T-helper 22 cell (primary cell): ENCODE measurements at places on chromosomes 4 and X.

DNA sequence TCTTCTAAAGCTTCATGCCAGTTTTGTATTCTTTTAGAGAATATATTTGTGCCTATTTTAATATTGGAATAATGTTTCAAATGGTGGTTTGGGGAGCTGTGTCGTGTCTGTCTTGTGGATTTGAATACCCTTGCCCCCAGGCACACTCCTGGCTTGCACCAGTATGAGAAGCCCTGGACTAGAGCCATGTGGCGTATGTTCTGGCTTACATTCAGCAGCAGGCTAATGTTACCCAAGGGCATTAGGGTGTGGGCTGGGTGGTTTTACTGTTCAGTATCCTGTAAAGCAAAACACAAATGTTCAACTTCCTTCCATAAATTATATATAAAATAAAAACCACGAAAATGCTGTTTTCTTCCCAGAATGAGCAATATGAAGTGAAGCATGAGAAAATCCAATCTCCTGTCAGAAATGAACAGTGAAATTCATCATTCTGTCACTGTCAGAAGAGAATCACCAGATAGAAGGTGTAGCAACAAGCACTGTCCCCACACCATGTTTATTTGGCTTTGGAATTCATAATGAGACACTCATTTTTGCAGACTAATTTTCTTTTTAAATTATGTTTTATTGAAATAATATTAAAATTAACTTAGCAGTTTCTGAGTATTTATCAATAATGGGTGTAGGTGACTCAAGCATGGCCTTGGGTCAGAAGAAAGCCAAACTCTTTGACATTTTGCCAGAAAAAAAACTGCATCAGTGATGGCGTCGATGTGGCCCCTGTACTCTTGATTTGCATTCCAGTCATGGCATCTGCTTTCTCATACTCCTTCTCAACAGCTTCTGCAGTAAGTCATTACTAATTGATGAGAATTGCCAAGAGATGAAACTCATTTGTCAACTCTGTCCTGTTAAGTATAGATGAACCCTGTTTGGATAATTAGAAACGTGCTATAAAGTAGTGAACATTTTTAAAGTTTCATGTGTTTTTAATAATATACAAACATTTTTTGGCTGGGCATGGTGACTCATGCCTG lies 43.8 kb downstream of the WWC2 start:
- no peak for DNase-seq

GRCh38 chrX:137033774-137034507 lies at the start of gene GPR101:
Gene GPR101, minus strand, starts transcription at chrX:137033995. Its CDS starts 2,321 bp downstream, at chrX:137031674.
- DNase-seq, result no peak

DNA sequence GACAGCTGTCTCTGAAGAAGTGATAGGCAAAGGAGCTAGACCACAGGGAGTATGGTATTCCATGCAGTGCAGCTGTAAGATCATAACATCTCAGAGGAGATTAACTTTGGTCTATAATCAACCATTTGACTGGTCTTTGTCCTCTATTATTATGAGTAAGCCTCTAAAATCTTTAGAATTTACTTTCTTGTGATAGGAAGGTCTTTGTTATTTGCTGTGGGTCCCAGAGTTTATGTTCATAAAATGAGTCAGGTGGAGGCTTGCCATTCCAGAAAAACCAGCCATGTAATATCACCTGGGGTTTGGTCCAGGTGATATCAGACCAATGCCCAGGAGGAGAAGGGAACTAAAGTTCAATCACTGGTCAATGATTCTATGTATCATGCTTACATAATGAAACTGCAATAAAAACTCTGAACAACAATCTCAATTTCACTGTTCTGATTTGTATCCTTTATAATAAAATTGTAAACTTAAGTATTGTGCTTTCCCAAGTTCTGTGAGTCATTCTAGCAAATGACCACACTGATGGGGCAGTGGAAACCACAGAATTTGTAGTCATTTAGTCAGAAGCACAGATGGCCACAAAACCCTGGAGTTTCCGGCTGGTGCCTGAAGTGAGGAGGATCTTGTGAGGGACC lies 239.6 kb upstream of the TRAM1L1 start:
- DNase-seq, result no peak

GRCh38 chr4:171896426-171896825 lies 83.2 kb downstream of the GALNTL6 start:
- no peak for DNase-seq

- no peak for DNase-seq
Measured at GRCh38 chr4:15132739-15133138, 130.5 kb downstream of the CPEB2 start.

- DNase-seq, result no peak
Measured at GRCh38 chr4:74886484-74886883, 46.4 kb upstream of the PARM1 start.

DNA sequence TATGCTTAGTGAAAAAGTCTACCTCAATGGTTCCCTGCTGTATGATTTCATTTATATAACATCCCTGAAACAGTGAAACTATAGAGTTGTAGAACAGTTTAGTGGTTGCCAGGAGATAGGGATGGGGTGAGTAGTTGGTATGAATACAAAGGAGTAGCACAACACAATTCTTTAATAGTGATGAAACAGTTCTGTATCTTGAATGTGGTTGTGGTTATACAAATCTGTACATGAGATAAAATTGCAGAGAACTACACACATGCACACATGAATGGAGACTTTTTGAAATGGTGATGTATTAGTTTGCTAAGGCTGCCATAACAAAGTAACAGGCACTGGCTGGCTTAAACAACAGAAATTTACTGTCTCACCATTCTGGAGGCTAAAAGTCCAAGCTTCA lies 677.1 kb downstream of the ADGRL3 start:
- DNase-seq, result no peak

DNA sequence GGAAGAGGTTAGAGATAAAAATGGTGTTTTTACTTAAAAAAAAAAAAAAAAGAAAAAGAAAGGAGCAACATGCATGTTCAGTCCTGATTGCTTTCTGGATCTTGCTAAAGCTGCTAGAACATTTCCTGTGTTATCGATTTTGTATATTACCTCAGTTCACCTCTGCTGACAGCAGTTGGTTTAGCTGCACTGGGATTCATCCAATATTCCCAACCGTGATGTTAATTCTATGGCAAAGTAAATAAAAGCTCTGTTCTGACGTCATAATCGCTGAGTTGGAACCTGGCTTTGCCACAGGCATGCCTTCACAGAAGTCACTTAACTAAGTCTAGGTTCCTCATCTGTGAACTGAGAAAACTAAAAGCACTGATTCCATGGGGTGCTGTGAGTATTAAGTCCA lies 90.7 kb upstream of the SORBS2 start:
- DNase-seq, result no peak

- no peak for DNase-seq
Measured at GRCh38 chr4:108148316-108148715, 20.4 kb downstream of the LEF1 start.

DNA sequence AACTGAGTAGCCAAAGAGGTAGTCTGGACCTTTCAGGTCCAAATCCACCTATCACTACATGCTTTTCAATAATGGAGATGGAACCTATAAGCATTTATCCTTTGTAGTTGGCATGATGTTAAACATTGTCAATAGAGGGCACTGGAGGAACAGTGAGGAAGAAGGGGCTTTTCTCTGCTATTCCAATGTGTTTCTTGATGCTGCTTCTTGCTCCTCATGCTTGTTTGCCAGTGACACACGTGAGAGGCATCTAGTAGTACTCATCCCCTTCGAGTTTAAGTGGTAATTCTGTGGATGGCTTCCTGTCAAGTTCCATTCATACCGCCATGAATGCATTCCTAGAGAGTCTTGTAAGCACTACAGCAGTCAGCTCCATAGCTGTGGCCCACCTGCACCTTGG lies 84.0 kb downstream of the NAA11 start:
- DNase-seq, result no peak

- no peak for DNase-seq
Measured at GRCh38 chrX:8721536-8721935, 10.4 kb downstream of the ANOS1 start.

DNA sequence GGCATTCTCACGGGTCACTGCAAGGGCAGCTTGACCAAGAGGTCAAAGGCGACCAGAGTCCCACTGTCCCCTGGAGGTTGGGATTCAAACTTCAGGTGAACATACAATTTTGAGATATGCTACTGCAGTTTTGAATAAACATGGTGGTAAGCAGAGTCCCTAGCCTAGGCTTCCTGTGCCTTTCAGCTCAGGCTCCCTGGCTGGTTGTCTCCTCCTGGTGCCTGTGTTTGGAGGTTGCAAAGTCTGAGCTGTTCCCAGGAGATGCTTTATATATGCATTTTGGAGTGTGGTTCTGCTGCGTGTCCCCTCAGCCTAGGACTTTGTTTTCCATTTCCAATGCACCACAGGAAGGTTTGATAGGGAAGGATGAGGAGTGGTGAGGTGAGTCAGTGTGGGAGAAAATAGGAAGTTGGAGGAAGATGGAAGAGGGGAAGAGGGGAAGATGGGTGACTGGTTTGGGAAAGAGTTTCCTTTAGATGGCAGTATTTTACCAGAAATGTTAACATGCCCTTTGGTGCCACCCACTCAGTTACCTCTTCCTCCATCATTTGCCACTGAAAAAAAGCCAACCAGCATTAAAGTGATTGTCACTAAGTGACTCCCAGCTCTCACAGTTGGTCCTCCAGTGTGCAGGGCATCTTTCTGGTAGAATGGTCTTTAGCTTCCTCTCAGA lies 211.7 kb upstream of the AGTR2 start:
- no peak for DNase-seq

GRCh38 chrX:54116391-54116790 lies 66.7 kb downstream of the FAM120C start:
- DNase-seq, result no peak

DNA sequence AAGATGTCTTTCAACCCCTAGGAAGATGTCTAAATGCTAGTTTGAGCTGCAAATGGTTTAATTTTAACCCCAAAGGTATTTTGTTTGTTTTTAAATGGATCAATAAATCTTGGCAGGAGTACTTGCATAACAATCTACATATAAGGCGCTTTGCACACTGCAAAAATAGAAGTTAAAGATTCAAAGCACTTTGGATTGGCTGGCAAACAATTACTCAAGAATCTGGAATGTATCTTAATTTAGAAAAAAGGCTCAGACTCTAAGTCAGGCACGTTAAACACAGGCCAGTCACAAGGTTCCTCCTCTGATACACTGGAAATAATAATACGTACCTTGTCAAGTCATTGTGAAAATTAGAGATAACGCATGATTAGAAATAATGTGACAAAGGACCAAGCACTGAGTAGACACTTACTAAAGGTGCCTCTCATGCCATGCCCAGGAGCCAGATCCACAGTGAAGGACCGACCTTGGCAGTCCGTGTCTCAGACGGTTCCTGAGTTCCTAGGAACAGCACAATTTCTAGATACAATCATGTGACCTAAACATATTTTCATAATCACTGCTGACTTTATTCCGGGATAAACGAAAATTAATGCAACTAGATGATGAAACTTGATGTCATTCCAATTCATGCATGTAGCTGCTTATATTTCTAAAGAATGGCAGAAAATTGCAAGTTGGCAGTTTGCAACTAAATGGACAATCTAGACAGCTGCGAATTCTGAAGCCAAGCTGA lies 49.6 kb downstream of the PROM1 start:
- DNase-seq, result no peak

DNA sequence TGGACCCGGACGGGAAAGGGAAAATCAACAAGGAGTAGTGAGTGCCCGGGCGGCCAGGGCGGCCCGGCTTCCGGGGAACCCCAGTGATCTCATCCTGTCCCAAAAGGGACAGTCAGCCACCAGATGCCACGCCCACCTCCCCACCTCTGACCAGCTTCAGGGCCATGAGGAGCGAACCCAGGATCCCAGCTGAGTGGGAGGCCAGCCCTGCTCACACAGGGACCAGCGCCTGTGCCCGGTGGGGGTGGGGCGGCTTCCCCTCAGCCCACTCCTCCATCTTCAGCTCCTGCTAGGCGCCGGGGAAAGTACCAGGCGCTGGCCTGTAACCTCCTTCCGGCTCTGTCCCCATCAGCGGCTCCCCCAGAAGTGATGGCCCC lies 6.2 kb downstream of the MYL5 start:
- DNase-seq, result no peak

- DNase-seq, result no peak
Measured at GRCh38 chr4:21946858-21947257, 1.7 kb downstream of the KCNIP4 start.

DNA sequence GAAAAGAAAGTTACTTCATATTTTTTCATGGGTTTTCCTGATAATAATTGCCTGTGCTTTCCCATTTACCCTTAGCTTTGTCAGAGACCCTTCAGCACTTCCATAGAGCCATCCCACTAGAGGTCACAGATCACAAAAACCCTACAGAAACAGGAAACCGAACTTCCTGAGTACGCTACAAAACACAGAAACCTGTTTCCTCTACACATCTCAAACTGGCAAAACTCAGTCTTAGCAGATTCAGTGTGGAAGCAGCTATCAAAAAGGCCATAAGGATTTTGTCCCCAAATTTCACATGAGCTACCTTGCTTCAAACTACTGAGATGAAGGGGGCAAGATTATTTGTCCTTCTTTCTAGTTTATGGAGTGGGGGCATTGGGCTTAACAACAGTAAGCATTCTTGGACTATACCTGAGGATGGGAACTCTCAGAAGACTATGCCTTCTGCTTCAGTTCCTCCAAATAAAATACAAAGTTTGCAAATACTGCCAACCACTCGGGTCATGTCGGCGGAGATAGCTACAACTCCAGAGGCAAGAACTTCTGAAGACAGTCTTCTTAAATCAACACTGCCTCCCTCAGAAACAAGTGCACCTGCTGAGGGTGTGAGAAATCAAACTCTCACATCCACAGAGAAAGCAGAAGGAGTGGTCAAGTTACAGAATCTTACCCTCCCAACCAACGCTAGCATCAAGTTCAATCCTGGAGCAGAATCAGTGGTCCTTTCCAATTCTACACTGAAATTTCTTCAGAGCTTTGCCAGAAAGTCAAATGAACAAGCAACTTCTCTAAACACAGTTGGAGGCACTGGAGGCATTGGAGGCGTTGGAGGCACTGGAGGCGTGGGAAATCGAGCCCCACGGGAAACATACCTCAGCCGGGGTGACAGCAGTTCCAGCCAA lies at the start of gene MMRN1:
MMRN1 (plus strand) TSS at position 206 of the 902 bp plus-strand sequence; CDS start at position 324, 118 bp downstream.
- no peak for DNase-seq

DNA sequence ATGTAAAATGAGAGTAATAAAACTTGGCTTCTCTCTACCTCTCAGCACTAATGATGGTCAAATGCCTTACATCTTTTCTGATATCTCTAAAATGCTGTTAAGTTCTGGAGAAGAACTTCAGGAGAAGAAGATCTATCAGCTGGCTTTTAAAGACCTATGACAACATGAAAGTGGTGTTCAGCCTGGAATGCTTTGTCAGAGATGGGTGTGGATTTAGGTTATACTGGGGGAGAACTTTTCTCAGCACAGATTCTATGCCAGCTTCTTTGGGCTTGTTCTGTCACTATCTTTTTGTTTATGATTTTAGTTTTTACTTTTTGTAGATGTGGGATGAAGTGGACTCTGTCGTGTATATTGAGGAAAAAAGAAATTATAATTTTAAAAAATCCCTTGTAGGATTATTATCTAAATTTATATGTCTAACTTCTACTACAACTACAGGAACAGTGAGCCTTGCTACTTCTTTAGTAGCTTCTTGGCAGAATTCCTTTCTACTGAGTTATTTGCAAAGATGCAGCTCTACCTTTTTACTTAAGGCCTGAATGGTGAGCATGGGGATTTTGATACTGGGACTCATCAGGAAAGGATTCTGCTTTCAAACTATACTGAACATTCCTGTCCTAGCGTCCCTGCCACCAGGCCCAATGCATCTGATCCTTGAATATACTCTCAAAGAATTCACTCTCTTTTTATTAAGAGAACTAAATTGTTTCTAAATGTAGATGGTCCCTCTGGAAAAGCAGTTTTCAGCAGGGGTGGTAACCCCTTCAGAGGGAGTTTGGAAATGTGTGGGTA lies 19.6 kb downstream of the CYP2U1 start:
- DNase-seq, result no peak

GRCh38 chrX:132493095-132493494 lies 4.3 kb upstream of the MBNL3 start:
- no peak for DNase-seq
